Fibroblast of skin of right quadriceps (primary cell): ENCODE measurements at places on chromosomes 1 and 21.

DNA sequence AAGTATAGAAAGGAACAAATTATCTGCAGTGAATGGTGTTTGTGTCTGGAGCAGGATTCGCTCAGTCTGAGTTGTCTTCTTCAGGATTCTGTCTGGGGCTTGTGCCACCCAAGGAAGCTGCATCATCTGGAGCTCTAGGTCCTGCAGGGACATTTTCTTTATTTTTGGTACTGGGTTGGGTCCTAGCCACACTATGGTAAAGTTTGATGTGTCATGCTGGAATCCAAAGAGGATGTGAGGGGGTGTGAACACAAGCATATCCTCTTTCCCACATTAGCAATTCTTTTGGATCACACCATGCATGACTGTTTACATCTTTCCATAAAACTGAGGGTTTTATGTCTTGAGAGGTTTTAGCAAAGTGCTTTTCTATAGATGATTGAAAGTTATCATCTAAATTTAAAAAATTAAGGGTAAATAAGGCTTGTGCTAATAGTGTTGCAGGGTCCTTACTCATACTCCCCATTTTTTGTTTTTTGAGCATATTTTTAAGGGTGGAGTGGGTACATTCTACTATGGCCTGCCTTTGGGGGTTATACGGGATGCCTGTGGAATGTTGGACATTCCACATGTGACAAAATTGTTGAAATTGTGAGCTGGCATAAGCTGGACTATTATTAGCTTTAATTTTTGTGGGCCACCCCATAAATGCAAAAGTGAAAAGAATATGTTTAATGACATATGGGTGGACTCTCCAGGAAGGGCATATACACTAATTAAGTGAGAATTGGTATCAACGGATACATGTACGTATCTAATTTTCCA is 152.0 kb upstream of the HMCN1 start:
- DNase-seq = peak; percentile 49

DNA sequence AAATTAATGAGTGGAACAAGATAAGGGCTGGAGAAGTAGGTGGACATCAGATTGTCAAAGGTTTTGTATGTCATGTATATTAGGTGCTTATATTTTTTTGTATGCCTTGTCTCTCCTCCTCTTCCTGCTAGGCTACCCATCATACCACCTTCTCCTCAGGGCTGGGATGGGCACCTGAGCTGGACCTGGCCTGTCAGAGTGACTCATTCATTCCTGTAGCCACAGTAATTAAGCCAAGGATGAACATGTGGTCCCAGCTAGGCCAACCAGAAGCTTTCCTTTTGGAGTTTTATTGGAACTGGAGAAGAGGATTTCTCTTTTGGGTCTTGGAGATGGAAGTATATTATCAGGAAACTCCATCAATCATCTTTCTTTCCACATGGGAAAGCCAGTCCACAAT is 21.2 kb downstream of the PTGS2 start:
- DNase-seq = no peak

DNA sequence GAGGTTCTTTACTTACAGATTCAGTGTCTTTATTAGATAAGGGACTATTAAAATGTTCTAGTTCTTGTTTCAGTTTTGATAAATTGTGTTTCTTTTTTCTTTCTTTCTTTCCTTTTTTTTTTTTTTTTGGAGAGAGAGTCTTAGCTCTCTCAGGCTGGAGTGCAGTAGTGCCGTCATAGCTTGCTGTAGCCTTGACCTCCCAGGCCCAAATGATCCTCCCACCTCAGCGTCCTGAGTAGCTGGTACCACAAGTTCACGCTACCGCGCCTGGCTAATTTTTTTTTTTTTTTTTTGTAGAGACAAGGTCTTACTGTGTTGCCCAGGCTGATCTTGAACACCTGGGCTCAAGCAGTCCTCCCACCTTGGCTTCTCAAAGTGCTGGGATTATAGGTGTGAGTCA is 76.6 kb downstream of the TMEM200B start:
- no peak for DNase-seq

DNA sequence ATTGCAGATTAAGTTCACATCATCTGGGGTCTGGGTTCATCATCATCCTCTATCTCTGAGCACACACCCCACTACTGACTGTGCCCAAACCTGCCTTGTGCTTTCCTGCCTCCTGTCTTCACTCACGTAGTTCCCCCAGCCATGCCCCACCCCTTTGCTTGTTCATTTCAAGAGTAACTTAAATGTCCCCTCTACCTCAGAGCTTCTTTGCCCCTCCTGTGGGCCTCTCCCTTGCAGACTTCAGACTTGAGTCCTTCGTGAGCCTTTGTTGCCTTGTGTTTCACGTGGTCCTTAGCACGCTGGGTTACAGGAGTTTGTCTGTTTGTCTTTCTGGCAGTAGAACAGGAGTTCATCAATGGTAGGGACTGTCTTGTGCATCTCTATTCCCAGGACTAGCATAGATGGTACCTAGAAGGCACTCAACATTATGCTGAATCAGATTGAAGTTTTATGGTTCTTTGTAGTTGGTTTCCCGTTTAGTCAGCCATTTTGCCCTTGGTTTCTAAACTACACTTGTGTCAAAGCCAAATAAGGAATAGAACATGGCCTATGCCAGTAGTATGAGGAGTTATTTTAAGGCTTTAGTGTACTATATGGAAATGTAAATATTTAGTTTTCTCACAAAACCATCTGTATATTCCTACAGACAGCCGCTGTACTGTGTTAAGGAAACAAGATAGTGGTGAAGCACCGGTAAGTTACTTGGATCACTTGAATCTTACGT is 86.2 kb downstream of the TTC3 start:
- no peak for DNase-seq

DNA sequence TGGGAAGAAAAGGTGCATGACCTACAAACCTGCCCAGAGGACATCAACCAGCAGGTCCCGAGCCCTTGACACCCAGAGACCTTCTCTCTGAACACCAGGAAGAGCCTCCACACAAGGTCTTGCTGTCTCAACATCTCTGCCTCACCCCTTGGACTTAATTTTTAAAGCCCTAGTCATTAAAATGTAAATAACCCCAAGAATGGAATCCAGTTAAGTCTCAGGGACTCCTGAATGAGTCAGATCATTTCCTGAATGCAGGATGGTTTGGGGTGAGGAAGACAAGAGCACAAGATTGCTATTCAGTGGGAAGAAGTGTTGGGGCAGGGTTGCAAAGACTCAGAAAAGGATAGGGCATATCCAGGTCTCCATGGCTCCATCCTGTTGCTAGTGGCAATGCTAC is 17.8 kb upstream of the GRIK3 start:
- peak; percentile 1 for DNase-seq

DNA sequence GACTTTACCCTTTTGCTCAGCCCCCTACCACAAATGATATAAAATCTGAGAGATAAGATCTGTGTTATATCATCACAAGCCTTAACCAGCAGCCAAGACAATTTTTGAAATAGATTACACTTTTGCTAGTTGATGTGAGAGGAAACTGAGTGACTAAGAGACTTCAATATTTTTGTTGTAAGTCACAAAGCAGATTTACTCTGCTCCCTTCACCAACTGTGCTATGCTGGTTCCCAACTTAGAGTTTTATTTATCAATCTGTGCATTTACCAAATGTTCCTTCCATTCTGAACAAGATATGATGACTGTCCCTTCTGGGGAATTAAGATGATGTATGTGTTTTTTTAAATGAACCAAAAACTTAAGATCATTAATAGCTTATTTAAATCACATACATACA is 12.1 kb upstream of the GRIK1 start:
- no peak for DNase-seq

- no peak for DNase-seq
Observed at GRCh38 chr1:37017720-37018119, 16.6 kb downstream of the GRIK3 start.

DNA sequence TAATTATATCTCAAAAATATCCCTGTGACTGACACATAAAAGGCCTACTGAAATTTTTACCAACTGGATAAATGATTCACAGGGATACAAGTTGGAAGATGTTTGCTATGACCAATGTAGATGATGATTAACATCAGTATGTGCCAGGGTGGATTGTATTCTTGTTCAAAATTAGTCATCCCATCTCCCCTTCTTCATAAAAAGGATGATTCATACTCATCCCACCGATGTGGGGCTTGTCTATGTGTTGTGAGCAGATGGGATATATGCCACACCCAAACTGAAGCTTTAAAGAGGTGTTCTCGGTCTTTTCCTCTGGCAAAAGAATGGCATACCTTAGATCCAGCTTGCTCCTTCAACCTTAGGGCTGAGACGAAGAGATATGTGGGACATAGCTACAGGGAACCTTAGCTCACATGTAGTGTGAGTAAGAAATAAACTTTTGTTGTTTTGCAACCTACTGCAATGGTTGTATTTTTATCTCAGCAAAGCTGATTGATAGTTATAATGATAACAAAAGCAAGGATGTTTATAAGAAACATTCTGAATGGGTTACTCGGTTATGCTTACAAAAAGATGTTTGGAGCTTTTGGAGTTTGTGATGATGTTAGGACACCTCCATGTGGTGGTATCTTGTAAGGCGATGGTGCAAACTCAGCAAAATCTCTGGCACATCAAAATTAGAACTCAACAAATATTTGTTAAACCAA is 29.4 kb downstream of the SPATA17 start:
- DNase-seq = peak; percentile 84
